ENCODE measurements at places on chromosomes 1 and 21.
A peak's percentile ranks its signal among the peaks of the same experiment; 100 is the strongest.

DNA sequence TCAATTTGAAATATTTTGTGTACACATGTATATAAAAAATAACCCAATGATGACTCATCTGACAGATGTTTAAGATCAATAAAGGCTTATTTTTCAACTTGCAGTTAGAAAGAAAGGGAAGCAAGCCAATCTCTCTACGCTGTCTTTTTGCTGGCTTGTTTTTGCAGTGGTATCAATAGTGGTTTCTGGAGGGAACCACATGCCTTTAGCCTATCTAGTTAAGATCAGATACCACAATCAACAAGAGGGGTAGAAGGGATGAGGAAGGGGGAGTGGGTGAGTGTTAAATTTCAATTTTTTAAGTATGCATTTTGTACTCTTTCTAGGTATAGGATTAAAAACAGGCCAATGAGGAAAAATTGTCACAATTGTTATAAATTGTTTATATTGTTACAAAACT lies 276.2 kb downstream of the KCNH1 start:
- DNase-seq, result no peak

DNA sequence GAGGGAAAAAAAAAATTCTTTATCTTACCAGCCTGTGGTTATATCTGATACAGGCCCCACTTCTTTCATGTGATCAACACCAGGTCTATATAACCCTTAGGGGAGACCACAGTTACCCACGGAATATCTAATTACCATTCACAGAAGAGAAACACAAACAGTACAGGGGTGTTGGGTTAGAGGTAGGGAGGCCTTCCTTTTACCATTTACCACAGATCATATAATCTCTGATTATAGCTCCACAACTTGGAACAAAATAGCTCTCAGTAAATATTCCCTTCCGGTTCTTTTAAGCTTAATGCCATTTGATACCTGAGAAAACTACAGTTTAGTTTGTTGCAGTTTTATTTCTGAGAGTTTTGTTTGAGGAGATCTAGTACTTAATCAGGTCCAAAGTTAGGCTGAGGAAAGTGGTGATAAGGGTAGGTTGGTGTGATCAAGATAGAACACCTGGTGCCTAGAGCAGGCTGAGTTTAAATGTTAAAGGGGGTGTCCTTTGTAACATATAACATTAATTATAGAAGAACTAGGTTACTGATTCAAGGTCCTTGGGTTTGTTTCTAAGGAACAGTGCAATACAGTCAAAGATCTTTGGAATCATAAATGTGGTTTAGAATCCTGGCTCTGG lies 14.1 kb downstream of the EPB41 start:
- DNase-seq, result peak; percentile 27

DNA sequence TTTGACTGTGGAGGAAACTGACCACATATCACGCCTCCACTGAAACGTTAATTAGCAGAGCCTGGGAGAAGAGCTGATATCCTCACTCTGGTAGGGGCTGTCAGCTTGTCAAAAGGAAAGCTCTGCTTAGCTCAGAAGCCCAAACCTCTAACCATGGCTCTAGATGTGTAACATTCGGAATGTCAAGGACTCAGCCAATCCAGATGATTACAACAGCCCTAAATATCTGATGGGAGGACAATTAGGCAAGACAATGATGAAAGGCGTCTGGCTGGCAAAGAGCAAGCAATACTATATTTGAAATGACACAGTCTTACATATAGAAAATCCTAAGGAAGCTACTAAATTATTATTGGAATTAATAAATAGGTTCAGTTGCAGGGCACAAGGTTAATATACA lies 45.7 kb upstream of the COX20 start:
- no peak for DNase-seq

GRCh38 chr1:156627313-156627880 lies 8.2 kb downstream of the HAPLN2 start:
- no peak for DNase-seq

- no peak for DNase-seq
These were observed 140.4 kb downstream of the COP1 start for GRCh38 chr1:176066709-176067108.

DNA sequence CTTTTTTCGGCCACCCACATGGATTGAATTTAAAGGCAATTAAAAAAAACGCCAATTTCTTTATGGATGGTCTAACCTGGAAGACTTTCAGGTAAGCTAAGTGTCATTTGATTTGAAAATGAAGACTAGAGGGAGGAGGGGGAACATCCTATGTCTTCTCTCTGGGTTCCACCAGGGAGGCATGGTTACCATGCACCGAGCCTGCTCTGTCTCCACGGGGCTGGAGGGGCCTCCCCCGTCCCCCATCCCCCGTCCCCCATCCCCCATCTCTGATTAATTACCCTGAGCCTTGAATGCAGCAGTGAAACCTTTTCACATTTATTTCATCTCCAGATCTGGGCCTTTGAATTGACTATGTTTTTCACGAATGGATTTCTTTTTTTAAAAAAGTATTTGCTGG lies 135.1 kb downstream of the TLR5 start:
- no peak for DNase-seq

- no peak for DNase-seq
These were observed 120.0 kb downstream of the S1PR1 start for GRCh38 chr1:101356604-101357443.

DNA sequence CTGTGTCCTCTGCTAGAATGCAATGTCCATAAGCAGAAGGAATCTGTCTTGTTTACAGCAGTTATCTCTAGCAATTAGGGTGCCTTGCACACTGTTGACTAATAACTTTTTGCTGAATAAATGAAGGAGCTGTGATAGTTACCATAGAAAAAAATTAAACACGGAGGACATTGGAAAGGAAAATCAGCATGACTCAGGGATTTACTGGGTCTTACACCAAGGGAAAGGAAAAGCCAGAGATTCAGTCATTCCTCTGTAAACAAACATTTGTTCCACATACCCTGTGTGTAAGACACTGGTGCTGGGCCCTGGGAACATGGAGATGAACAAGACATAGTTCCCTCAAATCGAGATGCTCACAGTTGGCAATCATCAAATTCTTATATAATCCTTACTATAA lies 183.3 kb downstream of the PTGER3 start:
- no peak for DNase-seq

GRCh38 chr1:77929806-77930205 lies 41.4 kb downstream of the NEXN start:
- DNase-seq, result no peak

DNA sequence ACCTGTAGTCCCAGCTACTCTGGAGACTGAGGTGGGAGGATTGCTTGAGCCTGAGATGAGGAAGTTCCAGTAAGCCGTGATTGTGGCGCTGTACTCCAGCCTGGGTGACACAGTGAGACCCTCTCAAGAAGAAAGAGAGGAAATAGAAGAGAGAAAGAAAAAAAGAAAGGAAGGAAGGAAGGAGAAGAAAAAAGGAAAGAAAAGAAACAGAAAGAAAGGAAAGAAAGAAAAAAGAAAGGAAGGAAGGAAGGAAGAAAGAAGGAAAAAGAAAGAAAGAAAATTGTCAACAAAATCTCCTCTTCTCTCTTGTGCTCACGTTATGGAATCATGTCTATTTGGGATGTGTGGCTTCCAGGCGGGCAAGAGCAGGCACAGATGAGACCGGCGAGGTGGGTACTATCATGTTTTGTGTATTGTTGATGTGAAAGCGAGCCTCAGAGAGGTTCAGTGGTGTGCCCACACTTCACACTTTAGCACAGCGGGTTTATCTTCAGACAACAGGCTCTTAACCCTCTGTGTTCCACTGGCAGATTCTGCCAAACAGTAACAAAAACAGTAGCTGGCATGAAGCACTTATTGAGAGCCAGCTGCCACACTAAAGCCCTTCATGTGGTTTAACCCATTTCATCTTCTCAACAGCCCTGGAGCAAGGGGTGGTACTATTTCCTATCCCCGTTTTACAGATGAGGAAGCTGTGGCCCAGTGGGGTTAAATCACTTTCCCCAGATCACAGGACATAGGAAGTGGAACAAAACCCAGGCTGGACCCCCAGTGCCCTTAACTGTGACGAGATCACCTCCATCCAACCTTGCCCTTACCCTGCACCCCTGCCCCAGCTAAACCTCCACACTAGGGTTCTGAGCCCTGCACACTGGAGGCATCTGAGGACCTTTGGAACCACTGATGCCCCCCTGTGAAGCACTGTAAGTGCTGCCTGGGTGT lies 94.7 kb upstream of the TARDBP start:
- DNase-seq, result peak; percentile 52

DNA sequence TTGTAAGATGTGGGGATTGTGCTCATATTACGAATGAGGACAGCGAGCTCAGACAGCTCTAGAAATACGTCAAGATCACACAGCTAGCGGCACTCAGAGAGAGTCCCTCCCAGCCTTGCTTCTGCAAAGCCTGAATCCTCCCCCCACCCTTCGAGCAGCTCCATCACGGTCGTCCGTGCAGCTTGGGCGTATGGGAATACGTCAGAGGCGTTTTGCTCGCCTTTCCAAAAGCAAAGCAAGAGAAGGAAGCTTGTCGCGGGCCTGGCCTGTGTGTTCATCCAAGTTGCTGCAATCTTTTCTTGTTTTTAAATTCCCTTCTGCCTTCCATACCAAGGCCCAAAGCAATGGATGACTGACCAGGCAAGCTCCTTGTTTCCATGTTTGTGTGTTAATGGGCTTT lies 125.5 kb upstream of the IRF2BP2 start:
- DNase-seq, result no peak

- no peak for DNase-seq
These were observed 3.6 kb downstream of the PSEN2 start for GRCh38 chr1:226873771-226874578.

DNA sequence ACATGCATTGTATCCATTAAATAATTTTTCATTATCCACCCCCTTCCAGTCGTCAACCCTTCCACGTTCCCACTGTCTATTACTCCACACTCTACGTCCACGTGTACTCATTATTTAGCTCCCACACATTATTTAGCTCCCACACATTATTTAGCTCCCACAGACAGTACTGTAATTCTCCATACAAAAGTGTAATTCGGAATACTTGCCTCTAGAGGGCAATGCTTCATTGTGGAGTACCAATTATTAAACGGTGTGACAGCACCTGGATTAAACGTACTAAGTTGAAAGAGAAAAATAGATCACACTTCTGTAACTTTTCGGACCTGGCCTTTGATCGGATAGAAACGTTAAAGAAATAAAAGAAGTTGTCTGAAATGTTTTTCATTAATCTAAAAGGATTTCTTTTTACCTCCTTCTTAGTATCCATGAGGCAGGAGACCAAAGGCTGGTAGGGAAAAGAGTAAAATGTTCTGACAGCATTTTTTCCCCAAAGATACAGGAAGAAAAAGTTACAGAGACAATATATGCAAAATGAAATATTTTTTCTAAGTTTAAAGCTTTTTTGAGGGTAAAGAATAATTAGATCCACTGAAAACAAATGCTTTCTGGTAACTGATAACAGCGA lies 99.2 kb downstream of the LHX8 start:
- peak; percentile 5 for DNase-seq

- no peak for DNase-seq
These were observed 22.0 kb upstream of the CAMK1G start for GRCh38 chr1:209561532-209561931.

DNA sequence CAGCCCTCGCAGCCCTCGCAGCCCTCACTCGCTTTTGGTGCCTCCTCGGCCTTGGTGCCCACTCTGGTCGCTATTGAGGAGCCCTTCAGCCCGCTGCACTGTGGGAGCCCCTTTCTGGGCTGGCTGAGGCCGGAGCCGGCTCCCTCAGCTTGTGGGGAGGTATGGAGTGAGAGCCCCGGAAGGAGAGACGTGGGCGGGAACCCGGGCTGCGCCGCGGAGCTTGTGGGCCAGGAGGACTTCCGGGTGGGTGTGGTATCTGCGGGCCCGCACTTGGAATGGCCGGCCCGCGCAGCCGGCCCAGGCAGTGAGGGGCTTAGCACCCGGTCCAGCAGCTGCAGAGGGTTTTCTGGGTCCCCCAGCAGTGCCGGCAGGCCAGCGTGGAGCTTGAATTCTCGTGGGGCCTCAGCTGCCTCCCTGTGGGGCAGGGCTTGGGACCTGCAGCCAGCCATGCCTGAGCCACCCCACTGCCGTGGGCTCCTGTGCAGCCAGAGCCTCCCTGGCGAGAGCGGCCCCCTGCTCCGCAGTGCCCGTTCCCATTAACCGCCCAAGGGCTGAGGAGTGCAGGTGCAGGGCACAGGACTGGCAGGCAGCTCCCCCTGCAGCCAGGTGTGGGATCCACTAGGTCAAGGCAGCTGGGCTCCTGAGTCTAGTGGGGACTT lies 9.9 kb upstream of the CFHR2 start:
- peak; percentile 21 for DNase-seq

GRCh38 chr1:169694304-169695075 lies 16.9 kb downstream of the SELL start:
- DNase-seq, result no peak

GRCh38 chr1:228463559-228464455 lies 23.4 kb upstream of the RNF187 start:
- no peak for DNase-seq

GRCh38 chr1:167602840-167603239 lies 27.2 kb upstream of the RCSD1 start:
- no peak for DNase-seq

DNA sequence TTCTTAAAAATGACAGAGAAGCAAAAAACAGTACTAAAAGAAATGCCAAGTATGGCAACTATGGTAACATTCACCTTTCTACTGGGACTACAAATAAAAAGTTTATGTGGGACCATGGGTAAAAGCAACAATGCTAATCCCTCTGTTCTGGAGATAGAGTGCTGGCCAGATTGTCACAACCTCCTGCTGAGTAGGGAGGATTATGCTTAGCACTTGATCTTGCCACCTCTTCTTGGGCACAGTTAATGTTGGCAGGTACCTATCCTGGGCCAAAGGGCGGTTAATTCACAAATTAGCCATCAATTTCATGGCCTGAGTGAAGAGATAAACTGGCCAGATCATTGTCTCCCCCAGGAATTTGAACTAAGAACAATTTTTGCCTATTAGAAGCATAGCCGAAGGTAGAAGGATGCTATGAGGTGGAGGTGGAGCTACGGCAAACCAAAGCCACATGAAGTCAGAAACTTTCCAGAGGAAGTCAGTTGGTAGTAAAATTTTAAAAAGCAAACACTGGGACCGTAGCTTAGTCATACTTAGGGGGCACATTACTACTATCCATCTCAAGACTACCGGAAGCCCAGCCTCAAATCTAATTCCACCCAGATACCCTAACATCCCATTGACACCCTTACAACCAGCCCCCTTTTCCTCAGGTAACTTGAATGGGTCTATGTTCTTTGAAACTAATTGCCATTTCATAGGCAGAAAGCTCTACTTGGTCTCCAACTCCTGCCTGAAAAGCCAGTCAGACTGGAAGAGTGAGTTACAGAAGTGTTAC lies 2.7 kb downstream of the SCYL3 start:
- DNase-seq, result no peak

DNA sequence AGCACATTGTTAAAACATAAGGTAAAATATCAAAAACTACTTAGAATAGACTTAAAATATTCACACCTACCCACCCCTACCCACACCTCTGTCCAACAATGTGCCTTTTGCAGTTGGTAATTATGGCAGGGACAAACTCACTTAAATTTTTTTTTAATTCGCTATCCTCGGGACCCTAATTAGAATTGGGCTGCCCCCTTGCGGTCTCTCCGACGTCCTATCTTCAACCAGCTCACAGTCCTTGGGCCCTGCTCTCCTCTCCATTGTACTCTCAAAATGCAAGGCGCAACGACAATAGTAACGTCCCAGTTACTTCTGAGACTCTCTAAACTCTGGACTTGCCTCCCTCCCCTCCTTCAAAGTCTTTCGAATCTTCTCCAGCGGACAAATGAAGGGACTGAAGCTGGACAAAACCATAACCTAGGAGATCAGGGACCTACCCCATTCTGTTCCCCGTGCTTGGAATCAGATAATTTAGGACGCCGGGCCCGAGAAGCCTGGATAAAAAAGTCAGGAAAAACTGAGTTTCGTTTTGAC lies 1.1 kb upstream of the CIART start:
- DNase-seq, result peak; percentile 40

GRCh38 chr1:101240041-101240430 lies 3.2 kb downstream of the S1PR1 start:
- DNase-seq, result no peak

GRCh38 chr1:47569681-47570470 lies 132.0 kb downstream of the FOXD2 start:
- DNase-seq, result peak; percentile 74

Data from NCI-H2029 treated with DMSO at 0.1 percent for 48 hours (cell line).